GM12864 (cell line): ENCODE measurements at places on chromosomes 13 and 19.

DNA sequence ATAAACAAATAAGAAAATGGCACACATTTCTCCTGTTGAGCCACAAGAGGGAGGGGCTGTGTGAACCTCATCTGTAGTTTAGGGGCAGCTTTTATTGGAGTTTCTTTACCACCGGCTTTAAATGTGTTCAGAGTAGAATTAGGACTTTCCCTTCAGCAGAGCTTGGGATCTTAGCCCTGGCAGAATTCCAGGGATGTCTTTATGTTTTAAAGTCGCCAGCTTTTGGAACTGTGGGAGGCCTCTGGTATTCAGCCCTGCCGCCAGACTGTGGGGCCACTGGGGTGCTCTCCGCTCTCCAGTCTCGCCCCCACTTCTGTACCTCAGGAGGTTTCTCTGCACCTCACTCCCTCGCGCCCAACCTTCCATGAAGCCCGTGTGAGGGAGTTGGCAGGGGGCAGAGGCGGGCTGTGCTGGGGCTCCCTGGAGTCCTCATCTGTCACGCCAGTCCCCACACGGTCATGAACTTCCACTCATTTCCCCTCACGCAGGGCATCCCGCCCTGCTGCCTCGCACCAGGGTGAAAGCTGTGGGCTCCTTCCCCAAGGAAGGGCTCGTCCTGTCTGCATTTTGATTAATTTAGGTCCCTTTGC, 31.5 kb downstream of the CCDC8 start:
- no peak for DNase-seq

- DNase-seq: no peak
Observed at GRCh38 chr19:20124879-20125278, 42.1 kb upstream of the ZNF486 start.

DNA sequence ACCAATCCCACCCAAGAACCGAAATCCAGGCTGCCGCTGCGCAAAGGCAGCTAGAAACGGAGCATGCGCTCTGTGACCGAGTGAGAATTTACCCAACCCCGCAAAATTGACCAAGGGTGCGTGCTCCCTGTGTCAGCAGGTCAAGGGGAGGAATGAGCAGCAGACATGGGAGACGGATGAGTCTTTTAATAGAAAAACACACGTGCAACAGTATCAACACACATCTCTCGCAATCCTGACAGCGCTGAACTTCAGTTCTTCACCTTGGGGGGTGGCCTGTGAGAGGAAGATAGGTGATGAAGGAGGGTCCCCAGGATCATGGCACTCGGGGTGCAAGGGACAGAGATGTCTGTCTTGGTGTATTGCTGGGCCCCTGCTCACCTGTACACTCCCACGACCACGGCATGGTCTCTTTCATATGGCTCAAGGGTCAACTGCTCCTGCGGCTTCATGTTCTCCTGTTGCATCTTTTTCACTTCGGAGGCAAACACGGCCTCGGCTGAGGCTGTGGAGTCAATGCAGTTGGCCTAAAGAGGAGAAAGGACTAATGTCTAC, 402 bp upstream of the DYRK1B start:
- DNase-seq: no peak

DNA sequence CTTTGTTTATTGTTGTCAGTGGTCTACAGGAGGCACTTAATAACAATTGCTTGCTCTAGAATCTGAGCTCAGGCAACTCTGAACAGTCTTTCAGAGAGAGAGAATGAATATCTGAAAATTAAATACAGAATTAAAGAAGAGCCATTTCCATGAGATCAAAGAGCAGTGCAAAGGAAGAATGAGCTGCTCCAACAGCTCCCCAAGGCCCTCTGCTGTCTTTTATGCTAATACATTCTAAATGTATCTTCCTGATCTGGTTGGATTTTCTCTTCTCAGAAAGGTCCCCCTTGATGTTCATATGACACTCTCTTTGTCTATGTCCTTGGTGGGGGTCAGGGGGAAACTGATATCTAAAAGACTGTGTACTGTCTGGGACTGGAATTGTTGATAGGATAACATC, 1029.6 kb downstream of the PCDH9 start:
- DNase-seq: no peak

- DNase-seq: no peak
Observed at GRCh38 chr13:57443494-57443893, 188.1 kb upstream of the PCDH17 start.

GRCh38 chr13:110283736-110284517, 23.0 kb downstream of the COL4A1 start:
- no peak for DNase-seq

DNA sequence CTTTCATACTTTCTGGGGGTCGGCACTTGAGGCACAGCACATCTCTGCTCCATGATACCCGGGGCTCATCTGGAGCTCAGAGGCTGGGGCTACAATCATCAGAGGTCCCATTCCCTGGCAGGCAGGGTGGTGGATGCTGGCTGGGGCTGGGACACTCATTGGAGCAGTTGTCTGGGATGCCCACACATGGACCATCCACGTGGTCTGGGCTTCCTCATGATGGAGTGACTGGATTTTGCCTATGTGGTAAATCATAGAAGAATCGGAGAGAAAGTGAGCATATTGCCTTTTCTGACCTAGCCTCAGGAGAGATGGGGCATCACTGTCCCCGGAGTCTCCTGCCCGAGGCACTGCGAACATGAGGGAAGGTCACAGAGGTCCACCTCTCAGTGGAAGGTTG, 91.4 kb upstream of the IRS2 start:
- DNase-seq: no peak
